ENCODE measurements at places on chromosomes 2 and 18.

DNA sequence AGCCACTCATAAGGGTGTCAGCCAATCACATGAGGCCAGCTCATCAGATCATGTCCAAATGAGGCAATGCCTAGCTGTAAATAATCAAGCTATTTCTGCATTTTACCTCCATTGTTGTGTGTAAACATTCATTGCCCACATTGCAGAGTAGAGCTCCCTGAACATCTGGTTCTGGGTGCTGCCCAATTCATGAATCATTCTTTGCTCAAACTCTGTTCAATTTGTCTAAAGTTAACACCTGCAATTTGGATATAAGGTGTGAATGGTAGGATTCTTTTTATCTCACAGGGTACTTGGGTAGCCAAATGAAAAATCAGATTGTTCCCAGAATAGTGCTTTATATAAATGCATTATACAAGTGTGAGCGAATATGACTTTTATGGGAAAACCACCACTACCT is 345.5 kb upstream of the NT5C1B start:
- DNase-seq: no peak

DNA sequence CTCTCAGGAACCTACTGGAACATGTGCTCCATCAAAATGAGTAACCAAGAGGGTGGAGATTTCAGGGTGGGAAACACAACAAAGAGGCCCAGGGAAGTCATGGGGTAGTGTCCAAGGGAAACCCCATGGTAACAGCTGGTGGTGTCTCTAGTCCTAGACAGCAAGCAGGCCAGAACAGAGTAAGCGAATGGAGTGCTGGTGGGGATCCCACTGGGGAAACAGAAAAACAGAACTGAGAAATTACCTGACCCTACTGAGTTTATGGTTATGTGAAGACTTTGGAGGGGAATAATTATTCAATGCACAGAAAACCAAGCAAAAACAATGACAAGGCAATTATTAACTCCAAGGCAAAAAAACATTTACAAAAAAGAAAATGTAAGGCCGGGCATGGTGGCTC is 16.9 kb downstream of the ERCC3 start:
- no peak for DNase-seq

GRCh38 chr2:168697668-168698121 is 104.7 kb upstream of the NOSTRIN start:
- DNase-seq: no peak

- DNase-seq: peak; percentile 57
These were observed 16.1 kb upstream of the TTLL4 start for GRCh38 chr2:218694405-218695145.

GRCh38 chr2:186308347-186308746 is 177.7 kb upstream of the ZC3H15 start:
- DNase-seq: no peak

DNA sequence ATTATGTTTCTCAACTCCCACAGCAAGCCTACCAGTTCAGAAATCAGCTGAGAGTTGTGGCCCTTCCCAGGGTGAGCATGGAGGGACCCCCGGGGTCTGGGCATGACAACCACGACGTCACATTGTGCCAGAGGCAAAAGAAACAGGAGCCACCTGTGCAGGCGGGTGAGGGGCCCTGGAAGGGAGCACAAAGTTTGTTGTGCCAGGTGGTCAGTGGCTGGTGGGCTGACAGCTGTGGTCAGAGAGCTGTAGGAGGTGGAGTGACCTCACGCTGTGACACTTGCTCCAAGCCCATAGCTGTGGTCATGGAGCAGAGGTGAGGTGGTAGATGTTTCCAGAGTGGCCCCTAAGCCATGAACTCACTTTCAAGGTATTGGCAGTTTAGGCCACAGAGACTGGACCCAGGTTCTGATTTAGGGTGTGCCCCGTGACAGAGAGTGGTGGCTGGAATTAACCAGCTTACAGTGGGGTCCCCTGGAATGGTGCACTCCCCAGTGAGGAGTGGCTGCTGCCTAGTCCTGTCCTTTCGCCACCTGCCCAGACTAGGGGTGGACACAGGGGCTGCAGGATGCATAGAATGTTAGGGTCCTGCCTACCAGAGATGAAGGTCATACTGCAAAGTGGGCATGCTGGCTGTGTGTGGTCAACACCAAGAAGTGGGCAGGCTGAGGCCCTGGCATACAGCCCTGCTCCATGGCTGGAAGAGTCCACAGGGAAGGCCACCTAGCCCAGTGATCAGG is 136.4 kb downstream of the GLI2 start:
- no peak for DNase-seq

GRCh38 chr2:128710729-128711128 is 392.1 kb upstream of the HS6ST1 start:
- DNase-seq: no peak

DNA sequence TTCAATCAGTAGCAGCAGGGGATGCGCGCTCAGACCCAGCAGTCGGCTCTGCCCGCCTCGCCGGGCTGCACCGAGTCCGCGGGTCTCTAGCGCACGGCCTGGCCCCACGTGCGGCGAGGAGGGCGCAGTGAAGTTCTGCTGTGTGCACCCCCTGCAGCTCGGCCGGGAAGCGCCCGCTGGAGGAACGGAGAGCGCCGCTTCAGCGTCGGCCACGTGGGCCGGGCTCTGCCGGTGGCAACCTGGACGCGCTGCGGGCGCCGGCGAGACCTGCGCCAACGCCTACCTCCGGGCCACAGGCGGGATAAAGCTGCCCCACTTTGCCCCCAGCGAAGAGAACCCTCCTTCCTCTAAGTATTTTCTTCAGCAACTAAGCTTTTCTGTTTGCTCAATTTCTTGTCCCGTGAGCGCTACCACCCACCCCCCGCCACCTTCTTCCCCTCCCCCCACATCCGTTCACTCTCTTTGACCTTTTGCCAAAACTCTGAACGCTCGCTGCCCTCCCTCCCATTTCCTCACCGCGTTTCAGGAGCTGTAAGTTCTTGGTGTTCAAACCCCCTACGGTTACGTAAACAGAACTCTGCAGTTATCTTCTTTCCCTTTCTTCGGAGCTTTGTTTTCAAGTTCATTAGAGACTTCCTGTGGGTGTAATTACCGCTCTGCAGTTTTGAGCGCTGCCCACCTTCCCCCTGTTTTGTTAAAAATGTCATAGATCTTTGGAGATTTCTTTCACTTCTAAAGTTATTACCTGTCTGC is 42.6 kb upstream of the EDAR start:
- DNase-seq: peak; percentile 67

GRCh38 chr2:120053891-120054290 is 41.0 kb downstream of the EPB41L5 start:
- no peak for DNase-seq

GRCh38 chr2:193463011-193463410 is 1268.3 kb upstream of the TMEFF2 start:
- no peak for DNase-seq

DNA sequence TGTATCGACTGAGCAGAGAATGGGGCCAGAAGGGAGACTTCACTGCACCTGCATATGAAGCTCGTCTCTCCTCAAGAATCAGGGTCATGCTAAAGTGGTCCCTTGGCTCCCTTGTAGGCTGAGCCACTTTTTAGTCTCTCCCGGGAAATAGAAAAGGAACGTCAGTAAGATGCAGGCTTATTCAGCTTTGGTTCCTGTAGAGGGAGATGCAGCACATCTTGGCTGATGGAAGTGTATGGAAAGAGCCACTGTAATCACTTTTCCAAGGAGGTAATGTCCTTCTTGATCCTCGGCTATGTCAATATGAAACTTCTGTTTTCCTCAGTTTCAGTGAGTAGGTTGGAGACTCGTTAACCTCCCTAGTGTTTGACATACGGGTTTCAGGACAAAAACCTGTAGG is 235.2 kb downstream of the GCA start:
- DNase-seq: no peak

DNA sequence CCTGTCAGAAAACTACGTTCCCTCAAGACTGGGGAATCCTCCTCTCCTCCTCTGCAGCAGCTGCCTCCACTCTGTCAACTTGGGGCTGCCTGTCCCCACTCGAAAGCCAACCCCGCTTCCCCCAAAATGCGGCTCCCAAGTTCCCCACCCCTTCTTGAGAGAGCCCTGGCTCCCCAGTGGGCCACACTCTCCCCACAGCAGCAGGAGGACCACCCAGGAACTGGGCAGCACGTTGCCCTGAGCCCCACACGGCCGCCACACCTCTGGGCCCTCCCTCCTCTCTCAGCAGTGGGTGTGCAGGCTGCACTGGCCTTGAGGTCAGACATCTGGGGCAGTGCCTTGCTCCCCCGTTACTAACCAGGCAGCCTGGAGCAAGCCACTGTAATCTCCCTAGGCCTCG is 9.6 kb upstream of the TEX51 start:
- no peak for DNase-seq

- no peak for DNase-seq
These were observed 216.9 kb downstream of the SRBD1 start for GRCh38 chr2:45394216-45394615.

DNA sequence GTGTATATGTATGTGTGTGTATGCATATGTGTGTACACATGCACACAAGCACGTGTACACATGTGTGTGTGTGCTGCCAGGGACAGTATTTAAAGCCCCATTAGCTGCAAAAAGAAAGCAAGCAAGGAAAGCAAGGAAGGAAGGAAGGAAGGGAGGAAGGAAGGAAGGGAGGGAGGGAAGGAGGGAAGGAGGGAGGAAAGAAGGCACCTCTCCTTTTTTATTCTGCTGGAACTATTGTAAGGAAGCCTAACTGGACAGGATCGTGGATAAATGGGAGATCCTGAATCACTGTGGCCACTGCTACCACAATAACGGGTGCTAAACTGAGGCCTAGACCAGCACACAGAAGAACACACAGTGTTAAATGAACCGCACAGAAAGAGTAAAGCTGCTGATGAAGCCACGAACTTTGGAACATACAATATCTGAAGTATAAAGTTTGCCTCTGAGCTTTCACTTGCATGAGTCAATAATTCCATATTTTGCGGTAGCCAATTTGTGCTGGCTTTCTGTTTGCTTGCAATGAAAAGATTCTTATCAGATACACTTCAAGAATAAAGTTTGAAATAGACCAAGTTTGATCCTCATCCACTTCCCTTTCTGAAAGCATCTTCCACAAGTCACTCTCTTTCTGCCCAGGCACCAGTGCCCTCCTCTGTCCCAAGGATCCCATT is 15.5 kb downstream of the CACNB4 start:
- DNase-seq: no peak

DNA sequence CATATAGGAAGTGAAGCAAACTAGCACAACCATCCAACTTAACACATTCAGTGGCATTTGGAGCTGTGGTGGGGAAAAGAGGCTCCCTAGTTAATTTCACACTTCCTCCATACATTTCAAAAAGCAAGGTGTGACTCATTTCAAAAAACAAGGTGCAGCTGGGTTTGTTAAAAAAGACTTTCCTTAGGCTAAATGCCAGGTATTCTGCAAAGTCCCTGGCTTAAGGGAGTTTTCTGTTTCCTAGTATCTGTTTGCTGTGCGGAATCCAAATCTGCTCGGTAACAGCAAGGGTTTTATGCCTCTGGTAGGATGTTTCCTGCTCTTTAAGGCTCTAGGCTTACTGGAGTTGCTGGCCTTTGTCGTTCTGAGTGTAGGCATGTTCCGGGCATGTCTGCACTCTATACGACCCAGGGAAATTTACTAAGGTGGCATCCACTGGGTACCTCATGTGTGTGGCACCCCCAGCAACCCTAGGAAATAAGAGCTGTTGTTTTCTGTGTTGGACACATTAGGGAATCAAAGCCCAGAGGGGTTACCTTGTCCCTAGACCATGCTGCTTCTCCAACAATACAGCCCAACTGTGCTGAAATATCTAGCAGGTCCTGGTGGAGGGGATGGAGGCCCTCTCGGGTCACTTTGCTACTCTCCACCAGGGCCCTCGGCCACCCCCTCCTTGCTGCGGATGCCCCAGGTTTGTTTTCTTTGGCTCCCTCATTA is 634 bp upstream of the MSGN1 start:
- DNase-seq: no peak

- no peak for DNase-seq
These were observed 53.7 kb downstream of the TRIB2 start for GRCh38 chr2:12770300-12770968.

DNA sequence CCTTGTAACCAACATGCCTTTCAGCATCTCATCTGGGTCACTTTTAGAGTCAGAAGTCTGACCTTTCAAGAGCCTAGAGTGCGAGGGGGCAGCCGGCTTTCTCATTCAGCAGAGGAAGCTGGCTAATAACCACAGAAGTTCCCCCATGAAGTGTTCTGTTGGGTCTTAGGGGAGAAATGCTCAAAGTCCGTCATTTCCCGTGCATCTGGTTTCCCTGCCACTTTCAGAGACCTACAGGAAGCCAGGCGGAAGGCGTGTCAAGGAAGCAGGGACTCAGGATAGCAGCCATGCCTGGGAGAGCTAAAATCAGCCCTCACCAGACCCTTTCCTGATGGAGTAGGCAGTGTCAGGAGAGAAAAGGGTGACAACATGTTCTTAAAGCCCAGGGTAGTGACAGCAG is 301.8 kb upstream of the ID2 start:
- no peak for DNase-seq

DNA sequence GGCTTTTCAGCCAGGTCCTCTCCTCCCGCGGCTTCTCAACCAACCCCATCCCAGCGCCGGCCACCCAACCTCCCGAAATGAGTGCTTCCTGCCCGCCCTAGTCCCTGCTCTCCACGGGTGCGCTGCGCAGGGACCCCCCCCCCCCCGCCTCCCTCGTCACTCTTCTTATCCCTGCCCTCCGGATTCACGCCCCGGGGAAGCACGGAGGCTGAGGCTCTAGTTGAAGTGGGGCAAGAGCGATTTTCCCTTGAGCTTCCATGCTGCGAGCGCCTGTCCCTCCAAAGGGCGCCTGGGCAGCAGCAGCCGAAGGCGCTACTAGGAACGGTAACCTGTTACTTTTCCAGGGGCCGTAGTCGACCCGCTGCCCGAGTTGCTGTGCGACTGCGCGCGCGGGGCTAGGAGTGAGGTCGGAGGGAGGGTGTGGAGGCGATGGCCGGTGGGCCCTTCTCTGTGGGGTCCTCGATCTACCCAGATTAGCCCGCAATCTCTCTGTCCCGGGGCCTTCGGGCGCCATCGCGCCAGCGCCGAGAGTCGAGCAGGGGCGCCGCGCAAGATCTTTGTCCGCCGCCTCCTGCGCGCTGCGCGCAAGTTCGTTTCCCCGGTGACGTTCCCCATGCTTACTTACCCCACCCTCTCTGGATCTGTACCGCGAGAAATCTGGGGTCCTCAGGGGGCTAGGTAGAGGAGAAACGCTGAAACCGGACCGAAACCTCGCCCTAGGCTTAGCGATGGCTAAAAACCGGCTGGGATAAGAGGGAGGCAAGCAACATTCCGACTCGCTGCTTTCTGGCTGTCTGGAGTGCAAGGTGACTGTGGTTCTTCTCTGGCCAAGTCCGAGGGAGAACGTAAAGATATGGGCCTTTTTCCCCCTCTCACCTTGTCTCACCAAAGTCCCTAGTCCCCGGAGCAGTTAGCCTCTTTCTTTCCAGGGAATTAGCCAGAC is 677 bp downstream of the GAD1 start:
- peak; percentile 59 for DNase-seq

GRCh38 chr2:157312866-157313486 is 12.6 kb downstream of the ERMN start:
- no peak for DNase-seq

- no peak for DNase-seq
These were observed 15.0 kb upstream of the TANC1 start for GRCh38 chr2:158953454-158953853.

GRCh38 chr2:158034198-158034866 is 67.3 kb upstream of the UPP2 start:
- peak; percentile 33 for DNase-seq

All from nephron progenitor cell (in vitro differentiated cells).